ENCODE measurements at places on chromosomes 1 and 21.

- no peak for DNase-seq
Observed at GRCh38 chr1:182236651-182237077, 154.9 kb downstream of the GLUL start.

GRCh38 chr1:61157468-61157987 lies 75.2 kb downstream of the NFIA start:
- DNase-seq: no peak

DNA sequence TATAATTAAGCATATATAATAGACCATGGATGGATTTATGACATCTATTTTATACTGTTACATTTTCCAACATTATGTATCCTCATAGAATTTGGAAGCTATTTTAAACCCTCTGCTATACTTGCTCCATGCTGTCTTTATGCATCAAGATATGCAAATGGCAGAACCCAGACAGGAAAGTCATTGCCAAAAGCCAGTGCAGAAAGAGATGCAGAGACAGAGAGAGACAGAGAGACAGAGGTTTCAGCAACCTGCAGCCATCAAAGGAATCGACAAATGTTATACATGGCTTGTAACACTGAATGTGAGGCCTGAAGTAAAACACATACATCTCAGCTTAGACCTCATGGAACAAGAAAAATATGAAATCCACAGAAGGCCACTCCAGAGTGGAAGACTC lies 7.5 kb upstream of the PTPRC start:
- no peak for DNase-seq

DNA sequence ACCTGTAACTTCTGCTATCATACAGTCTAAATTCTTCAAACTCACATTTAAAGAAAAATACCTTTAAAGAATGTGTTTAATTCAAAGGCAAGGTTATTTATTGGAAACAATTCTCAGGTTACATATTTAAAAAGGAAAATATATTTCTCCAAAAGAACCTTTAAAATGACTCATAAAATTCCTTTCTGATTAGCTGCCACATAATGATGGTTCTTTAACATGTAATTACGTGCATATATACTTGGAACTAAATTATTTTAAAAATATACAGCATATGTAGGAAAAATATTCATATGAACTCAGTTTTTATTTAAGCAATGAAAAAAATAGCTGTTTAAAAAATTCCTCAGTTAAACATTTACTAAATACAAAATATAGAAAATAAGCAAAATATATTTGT lies 173.6 kb downstream of the COP1 start:
- no peak for DNase-seq

GRCh38 chr1:85201340-85202091 lies 700 bp upstream of the SYDE2 start:
- DNase-seq: peak; percentile 68

DNA sequence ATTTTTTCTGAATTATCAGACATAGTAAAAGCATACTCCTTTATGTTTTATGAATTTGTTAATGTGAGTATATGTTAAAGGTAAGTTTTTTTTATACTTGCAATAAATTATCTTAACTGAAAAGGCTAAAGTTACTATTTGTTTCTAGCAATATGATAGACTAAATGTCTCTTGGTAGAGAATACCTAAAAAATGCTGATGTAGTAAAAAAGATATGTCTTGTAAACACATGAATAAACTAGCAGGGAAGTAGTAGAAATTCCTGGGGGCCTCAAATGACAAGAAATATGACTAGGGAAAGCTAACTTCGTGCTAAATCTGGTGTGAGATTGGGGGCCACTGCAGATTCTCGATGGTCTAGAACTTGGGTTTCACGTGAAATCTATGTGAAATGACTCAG lies 188.1 kb upstream of the CACNA1E start:
- no peak for DNase-seq

DNA sequence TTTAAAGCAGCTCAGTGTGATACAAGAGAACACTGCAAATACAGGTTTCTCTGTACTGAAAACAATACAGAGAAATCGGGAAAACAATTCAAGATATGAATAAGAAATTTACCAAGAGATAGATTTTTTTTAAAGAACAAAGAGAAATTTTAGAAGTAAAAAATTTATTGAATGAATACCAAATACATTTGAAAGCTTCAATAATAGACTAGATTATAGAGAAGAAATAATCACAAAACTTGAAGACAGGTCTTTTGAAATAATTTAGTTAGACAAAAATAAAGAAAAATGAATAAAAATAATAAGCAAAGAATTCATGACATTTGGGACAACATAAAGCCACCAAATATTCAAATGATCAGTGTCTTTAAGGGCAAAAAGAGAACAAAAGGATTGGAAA lies 13.6 kb upstream of the FMO4 start:
- DNase-seq: no peak

DNA sequence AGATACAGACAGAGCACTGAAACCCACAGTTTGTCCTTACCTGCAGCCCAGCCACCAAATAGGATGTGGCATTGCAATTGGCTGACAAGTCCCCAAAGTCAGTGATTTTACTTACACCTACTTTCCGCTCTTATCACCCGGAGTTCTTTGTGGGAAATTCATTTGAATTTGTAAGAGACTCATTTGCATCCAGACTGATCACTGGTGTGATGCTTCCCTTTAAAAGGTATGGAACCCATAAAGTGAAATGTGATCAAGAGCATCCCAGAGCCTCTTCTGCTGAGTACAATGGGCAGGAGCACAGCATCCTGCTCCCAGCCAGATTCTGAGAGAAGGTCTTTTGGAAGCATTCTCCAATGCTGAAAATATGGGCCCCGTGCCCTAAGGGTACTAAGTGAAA lies 161.4 kb downstream of the DAB1 start:
- DNase-seq: no peak

- DNase-seq: no peak
Observed at GRCh38 chr1:21229246-21230000, 52.7 kb upstream of the EIF4G3 start.

GRCh38 chr1:36132029-36132428 lies 7.0 kb upstream of the COL8A2 start:
- no peak for DNase-seq

DNA sequence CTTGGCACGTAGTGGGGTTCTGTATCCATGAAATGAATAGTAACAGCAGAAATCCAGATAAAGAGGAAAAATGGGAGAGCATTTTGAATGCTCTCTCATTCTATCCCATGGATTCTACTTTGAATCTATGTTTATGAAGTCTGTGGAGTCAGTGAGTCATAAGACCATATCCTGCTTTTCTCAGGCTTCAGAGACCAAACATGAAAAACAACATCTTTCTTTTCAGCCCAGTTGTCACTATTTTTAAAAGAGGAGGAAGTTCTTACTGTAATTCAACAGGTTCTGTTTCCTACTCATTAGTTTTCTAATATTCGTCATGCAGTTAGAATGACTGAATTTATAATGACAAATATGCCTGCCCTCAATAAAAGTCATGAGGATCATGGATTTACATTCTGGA lies 39.4 kb upstream of the CD55 start:
- no peak for DNase-seq

DNA sequence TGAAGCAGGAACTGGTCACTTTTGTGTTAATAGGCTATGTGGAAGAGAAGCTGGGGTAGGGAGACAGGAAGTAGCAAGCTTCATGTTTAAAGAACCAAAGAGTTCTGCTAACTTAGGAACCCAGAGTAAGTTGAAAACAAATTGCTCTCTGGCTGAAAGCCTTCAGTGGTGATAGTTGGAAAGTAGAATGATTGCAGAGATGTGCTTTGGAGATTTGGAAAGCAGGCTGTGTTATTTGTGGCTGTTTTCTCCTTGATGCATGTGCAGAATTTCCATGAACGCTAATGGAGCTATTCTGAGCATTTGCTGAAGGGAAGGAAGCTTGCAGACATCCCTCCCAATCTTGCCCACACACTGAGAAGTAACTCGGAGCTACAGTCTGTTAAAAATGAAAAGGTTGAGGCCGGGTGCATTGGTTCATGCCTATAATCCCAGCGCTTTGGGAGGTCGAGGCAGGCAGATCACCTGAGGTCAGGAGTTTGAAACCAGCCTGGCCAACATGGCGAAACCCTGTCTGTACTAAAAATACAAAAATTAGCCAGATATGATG lies 45.7 kb downstream of the TCEANC2 start:
- no peak for DNase-seq
